ENCODE measurements at places on chromosomes 11 and 22.

DNA sequence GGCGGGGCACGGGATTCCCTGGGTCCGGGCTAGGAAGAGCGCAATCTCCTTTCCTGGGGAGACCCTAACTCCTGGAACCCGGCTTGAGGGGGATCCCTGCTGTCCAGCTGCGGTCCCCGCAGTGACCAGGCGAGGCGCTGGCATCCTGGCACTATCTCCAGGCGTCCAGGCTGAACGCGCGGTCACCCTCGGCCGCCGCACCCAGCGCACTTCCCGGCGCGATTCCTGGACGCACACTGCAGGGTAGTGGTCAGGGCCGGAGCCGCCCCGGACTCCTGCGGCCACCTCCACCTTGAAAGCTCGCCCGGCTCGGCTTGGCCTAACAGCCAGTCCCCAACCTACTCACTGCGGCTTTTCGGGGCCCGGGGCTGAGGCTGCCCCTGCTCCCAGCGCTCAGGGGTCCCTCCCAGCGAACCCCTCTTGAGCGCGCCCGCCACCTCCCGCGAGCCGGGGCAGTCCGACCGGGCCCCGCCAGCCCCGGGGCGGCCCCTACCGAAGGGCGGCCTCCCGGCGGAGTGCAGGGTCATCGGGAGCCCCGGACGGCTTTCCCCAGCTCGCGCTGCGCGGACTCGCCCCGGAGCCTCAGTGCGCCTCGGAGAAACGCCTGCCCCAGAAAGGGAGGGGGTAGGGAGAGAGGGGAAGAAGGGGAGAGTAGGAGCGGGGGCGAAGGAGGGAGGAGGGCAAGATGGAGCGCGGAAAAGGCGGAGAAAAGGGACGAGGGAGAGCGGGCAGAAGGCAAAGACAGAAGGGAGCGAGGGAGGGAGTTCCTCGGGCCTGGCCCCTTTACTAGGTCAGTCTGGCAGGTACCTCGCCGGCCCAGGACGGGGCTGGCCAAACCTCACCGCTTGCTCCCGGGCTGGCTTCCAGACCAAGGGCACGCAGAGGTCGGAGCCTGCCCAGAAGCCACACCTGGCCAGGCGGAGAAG, 1.0 kb downstream of the POU2AF3 start:
- DNase-seq = no peak

- DNase-seq = no peak
Observed at GRCh38 chr11:77821349-77821851, 456 bp downstream of the AAMDC start.

DNA sequence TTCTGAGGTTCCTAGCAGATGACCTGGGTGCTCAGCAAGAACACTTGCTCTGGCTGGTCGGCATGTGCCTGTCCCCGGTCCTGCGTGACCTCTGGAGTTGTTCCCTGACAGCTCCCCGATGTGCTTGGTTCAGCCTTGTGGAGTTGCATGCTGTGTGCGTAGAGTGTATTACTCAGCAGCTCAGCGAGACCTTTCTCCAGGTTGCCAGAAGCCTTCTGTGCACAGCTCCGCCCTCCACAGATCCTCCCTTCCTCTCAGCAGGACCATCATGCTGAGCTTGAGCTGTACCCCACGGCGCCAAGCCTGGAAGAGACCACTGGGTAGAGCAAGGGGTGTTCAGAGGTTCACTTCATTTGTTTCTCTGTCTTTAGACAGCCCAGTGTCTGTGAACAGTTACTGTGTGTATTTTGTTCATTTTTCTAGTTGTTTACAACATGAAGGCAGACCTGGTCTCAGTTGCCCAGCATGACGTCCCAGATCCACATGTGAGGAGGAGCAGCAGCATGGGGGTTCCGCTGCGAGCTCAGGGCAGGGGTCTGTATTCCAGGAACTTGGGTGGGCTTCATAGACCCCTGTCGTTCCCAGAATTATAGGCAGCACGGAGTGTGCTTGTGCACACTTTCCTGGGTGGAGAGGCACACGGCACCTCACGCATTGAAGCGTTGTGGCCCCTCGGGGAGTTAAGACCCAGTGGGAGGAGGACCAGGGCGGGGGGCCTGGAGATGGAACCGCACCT, 148.6 kb downstream of the IGLL1 start:
- peak; percentile 74 for DNase-seq

GRCh38 chr11:67482275-67482826, 475 bp upstream of the AIP start:
- DNase-seq = no peak

- no peak for DNase-seq
Observed at GRCh38 chr11:1852877-1853276, at the start of gene LSP1. Gene LSP1 (plus strand): TSS chr11:1853084. CDS start chr11:1853145, 61 bp downstream.

GRCh38 chr22:43818981-43819380, 6.9 kb upstream of the EFCAB6 start:
- peak; percentile 63 for DNase-seq

DNA sequence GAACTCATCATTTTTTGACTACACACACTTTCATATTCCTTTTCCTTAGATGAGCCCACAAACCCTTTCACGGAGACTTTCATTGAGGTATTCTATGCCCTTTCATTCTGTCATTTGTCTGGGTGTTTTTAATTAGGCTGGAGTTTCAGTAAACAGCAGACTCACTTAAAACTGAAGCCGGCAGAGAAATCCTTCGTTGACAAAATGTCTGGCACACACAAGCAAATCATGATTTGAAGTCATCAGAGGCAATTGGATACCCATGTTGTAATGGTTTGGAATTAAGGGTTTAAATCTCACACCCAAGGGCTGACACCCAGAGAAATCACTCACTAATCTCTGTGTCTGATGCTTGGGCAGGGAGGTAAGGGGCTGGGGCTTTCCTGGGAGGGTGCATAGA, 127.1 kb downstream of the EHF start:
- DNase-seq = no peak

DNA sequence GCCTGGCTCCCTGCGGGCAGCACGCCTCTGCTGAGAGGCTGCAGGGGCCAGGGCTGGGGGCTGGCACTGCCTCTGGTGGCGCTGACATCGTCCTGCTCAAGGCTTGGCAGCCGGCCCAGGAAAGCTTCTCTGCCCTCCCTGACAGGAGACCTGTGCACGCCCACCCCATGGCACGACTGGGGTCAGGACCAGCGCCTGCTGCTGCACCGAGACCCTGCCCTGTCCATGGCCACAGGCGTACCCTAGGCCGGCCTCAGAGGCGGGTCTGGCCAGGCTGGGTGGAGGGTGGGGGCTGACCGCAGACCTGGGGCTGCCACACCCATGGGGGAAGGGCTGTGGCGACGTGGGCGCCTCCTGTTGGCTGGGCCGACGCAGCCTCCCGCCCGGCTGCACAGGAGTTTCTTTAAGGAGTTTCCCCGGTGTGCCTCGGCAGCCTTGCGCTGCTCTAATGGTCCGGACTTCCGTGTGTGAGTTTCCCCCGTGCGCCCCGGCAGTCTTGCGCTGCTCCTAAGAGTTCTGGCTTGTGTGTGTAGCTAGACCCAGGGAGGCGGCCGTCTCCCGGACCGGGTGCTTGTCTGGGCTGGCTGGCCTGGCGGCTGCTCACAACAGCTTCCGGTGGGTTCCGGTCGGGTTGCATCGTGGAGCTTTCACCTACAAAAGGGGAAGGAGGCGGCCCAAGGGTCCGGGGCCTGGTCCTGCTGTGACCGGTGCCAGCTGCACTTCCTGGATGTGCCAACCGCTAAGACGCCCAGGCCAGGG, 4.6 kb downstream of the TRABD start:
- no peak for DNase-seq

GRCh38 chr11:68750195-68751003, 921 bp downstream of the TESMIN start:
- no peak for DNase-seq

DNA sequence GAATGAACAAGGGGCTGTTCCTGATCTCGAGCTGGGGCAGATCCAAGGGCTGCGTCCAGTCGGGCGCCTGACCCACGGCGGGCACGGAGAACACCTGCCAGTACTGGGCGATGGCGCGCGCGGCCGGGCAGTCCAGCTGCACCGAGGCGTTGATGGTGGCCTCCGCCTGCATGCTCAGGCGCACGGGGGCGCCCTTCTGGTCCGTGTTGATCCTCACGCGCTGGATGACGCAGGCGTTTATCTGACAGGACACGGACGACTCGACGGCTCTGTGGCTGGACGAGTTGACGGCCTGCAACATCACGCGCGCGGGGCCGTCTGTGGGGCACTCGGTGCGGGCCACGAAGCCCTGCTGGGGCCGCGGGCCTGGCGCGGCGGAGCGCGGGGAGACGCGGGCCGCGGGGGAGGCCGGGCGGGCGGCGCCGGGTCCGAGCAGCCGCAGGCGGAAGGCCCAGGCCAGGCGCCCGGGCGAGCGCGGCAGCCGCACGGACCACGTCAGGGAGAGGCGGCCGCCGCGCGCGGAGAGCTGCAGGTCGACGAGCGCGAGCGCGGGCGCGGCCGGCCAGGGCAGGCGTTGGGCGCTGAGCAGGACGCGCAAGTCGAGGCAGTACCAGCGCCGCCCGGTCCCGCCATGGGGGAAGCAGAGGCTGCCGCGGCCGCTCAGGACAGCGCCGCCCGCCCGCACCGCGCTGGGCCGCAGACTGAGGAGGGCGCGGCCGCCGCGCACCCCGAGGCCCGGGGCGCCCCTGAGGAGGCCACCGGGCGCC, 511 bp downstream of the PKDREJ start:
- DNase-seq = no peak

DNA sequence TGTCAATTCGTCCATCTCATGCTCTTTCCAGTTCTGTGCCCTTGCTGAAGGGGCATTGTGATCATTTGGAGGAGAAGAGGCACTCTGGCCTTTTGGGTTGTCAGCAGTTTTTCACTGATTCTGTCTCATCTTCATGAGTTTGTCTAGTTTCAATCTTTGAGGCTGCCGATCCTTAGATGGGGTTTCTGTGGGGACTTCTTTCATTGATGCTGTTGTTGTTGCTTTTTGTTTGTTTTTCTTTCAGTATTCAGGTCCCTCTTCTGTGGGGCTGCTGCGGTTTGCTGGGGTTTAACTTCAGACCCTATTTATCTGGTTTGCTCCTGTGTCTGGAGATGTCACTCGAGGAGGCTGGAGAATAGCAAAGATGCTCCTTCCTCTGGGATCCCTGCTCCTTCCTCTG, 224.3 kb downstream of the JRKL start:
- no peak for DNase-seq

DNA sequence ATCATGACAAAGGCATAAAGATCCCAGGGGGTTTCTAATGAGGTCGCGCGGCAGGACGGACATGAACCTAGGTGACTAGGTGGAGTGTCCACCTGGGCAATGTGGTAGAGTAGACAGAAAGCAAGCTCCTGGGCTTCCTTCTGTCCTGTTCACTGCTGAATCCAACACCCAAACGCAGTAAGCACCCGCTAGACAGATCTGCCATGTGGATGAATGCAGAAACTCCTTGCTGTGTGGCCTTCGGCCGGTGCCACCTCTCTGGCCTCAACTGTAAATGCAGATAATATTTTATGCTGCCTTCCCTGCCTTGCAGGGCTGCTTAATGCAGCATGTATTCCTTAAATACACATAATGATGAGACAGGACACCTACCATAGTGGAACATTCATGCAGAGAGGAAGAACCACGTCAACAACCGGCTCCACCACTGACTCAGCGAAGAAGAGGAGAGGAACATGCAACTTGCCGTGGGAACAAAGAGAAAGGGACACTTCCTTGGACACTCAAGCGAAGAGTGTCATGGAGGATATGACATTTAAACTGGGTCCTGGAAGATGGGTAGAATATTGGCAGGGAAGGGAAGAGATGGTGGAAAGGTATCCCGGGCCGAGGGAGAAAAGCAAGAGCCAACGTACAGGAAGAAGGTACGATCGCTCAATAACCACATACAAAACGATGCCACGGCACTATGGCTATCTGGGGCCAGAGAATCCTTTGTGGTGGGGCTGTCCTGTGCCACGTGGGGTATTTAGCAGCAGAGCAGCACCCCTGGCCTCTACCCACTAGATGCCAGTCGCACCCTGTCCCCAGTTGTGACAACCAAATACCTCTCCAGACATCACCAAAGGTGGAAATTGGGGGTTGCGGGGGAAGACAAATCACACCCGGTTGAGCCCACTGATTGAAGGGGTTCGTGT, 30.8 kb downstream of the MYH9 start:
- no peak for DNase-seq

DNA sequence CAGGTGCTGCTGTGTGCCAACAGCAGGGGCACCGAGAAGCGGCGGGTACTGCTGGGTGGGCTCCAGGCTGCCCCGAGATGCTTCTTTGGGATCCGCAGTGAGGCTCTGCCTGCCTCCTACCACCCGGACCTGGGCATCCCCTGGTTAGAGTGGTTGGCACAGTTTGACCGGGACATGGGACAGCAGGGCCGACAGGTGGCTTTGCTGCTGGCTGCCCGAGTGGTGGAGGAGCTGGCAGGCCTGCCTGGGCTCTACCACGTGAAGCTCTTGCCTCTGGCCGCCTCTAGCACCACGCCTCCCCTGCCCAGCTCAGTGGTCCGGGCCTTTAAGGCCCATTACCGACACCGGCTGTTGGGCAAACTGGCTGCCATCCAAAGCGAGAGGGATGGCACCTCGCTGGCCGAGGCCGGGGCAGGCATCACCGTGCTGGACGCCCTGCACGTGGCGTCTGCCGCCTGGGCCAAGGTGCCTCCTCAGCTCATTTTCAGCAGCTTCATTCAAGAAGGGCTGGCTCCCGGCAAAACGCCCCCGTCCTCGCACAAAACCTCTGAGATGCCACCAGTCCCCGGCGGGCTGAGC, 1.9 kb downstream of the TIGD3 start:
- DNase-seq = no peak

DNA sequence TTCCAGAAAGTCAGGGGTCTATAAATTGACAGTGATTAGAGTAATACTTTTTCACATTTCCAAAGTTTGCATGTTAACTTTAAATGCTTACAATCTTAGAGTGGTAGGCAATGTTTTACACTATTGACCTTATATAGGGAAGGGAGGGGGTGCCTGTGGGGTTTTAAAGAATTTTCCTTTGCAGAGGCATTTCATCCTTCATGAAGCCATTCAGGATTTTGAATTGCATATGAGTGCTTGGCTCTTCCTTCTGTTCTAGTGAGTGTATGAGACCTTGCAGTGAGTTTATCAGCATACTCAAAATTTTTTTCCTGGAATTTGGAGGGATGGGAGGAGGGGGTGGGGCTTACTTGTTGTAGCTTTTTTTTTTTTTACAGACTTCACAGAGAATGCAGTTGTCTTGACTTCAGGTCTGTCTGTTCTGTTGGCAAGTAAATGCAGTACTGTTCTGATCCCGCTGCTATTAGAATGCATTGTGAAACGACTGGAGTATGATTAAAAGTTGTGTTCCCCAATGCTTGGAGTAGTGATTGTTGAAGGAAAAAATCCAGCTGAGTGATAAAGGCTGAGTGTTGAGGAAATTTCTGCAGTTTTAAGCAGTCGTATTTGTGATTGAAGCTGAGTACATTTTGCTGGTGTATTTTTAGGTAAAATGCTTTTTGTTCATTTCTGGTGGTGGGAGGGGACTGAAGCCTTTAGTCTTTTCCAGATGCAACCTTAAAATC, 5.3 kb downstream of the MALAT1 start:
- DNase-seq = no peak
